Renal cortical epithelial cell (primary cell): ENCODE measurements at places on chromosomes 6 and 20. TPM values are rescaled to one million over a fixed set of nuclear protein-coding genes. Genes with fewer than 3 reads are reported as not detected.

Gene CLPSL2
- not detected in 2 replicates for total RNA-seq

Gene RANBP9
- total RNA-seq: 23.1 and 57.0 TPM in 2 replicates

Gene RAB44
- not detected in 2 replicates for total RNA-seq

Gene EDN3
- not detected in 2 replicates for total RNA-seq

Gene CCN5
- 0.10 TPM in 1 of 2 replicates, not detected in the other for total RNA-seq

Gene MMP24
- total RNA-seq: 46.4 and 64.1 TPM in 2 replicates
